ENCODE measurements at places on chromosomes 16 and 17. TPM values are rescaled to one million over a fixed set of nuclear protein-coding genes. Genes with fewer than 3 reads are reported as not detected.

DNA sequence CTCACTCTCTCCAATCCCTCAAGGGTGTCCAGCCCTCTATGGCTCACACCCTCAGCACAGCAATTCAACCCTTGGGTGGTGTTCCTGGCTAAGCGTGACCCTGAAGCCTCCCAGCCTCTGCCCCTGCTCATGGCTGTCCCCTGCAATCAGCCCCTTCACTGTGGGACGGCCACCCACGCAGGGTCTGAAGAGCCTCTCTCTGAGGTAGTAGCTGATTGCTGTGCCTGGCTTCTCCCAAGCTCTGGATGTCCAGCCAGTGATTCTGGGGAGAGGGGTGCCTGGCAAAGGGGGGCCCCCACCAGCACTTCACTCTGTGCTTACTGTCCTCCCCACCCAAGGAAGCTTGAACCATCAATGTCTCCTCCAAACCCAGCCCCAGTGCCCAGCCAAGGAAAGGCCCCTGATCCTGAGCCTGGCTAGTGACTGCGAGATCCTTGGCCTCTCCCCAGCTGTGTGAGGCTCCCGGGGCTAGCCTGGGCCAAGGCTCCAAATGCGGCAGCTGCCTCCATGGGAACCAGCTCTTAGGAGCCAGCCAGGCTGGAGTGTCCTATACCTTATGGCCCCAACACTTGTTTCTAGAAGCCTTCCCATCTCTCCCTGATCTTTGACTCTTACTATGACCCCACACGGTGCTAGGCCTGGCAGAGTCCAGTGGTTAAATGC, 9.9 kb downstream of the MTSS2 start:
- no peak for DNase-seq

The RAB26 gene
- total RNA-seq: 1.3 TPM

The ABCA6 gene
- total RNA-seq: 0.58 TPM

DNA sequence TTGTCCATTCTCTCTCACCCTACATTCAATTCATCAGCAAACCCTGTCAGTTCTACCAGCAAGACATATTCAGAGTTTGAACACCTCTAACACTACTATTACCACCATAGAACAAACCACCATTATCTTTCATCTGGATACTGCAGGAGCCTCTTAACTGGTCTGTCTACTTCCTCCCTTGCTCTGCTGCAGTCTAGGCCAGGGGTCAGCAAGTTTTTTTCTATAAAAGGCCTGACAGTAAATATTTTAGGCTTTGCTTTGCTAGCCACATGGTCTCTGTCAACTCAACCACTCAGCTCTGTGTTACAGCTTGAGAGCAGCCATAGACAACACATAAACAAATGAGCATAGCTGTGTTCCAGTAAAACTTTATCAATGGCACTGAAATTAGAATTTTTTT, 13.8 kb downstream of the KCTD19 start:
- DNase-seq: no peak

DNA sequence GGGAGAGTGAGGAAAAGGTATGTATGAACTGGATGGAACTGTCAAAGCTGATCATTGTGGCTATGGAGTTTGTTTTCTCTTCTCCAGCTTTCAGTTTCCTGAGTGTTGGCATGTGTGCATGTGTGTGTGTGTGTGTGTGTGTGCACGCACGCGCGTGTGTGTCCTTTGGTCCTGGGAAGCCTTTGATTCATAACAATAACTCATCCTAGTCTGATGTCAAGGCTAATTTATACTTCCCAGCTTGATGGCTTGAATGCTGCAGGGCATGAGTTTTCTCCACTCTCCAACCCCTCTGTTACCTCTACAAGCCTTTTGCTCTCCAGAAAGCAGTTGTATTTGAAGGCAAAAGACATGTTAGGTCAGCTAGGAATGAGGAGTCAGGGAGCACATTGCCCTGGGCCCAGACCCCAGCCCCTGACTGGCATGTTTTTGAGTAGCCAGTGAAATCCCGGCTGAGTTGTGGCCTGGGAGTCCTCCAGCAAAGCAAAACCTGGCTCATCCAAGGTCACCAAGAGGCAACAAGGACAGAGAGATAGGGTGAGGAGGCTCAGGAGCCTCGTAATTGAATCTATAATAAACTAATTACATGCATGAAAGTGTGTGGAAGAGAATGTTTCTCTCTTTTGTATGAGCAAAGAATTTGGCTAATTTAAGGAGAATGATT, 8.9 kb upstream of the CDC42EP4 start:
- DNase-seq: no peak

The CLDN6 gene
- total RNA-seq: 0.12 TPM

The ATXN1L gene
- total RNA-seq: 26.1 TPM

DNA sequence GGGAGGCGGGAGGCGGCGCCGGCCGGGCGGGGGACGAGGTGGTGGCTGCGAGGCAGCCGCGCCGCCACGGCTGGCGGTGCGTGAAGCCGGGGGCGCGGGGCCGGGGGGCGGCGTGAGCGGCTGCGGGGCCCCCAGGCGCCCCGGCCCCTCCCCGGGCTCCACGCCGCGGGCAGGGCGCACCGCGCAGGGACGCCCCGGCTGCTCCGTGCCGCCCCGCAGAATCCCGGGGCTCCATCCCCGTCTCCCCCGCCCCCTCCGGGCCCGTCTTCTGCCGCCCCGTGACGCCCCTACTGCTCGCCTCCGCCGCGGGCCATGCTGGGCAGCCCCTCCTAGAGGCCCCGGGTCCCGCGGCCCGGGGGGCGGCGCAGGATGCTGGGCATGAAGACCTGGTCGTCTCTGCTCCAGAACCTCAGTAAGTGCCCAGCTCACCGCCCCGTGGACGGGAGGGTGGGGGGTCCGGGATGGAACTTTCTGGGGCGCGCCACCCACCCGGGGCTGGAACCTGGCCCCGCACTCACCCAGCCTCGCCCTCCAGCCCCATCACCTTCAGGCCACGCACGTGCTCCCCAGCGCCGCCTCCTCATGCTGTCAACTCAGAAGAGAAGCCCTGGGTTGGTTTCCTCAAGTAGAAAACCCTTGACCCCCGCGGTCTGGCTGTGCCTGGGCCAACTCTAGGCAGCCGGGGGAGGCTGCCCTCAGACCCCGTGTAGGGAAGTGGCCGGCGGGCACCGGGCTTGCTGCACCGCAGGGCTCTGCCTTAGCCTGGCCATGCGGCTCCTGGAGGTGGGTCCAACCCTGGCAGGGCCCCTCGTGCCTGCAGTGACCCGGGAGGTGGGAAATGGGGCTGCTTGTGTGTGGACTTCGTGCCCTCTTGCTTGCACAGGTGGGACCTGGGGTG, 150.2 kb upstream of the GSE1 start:
- DNase-seq: no peak

- DNase-seq: no peak
Measured at GRCh38 chr16:76797457-76797856, 393.5 kb upstream of the MON1B start.

- DNase-seq: no peak
Measured at GRCh38 chr16:57950382-57950781, 20.5 kb downstream of the CNGB1 start.

DNA sequence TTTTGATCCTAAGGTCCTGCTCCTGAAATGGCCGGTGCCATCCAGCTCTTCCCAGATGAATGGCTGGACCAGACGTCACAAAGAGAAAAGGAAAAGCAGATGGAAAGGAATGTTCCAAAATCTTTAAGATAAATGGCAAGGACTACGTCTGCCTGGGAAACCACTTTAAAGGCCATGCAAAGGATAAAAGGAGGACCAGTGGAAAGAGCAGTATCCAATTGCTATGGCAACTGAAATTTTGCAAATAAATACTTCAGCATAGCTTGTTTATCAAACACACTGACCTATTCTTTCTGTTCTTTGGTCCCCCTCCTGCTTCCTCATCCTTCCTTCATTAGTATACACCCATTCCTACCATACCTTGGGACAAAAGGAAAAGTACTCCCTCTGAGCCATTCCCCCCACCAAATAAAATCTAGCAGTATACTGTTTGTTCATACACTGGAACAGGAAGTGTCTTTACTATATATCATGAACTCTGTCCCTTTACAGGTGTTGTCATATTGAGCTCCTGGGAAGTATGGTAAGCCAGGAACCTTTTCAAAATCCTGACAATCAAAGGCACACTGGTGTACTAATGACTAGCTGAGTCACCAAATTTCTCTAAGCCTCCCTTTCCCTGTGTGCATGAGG, 37.2 kb upstream of the NUFIP2 start:
- no peak for DNase-seq

DNA sequence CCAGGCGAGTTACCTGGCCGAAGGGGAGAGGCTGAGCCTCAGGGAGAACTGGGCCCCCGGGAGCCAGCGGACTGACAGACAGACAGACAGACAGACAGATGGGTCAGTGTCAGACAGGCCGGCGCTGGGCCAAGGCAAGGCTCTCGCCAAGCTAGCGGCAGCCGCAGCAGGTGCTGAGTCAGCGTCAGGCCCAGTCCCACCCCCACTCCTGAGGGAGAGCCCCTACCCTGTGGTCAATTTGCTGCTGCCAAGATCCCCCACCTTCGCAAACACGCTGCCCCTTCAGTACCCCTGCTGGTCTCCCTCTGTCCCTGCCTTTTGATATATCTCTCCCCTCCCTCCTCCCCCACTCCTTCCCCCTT, 1.5 kb downstream of the FGF11 start:
- no peak for DNase-seq

- no peak for DNase-seq
Measured at GRCh38 chr16:87060034-87060986, 256.9 kb downstream of the C16orf95 start.

DNA sequence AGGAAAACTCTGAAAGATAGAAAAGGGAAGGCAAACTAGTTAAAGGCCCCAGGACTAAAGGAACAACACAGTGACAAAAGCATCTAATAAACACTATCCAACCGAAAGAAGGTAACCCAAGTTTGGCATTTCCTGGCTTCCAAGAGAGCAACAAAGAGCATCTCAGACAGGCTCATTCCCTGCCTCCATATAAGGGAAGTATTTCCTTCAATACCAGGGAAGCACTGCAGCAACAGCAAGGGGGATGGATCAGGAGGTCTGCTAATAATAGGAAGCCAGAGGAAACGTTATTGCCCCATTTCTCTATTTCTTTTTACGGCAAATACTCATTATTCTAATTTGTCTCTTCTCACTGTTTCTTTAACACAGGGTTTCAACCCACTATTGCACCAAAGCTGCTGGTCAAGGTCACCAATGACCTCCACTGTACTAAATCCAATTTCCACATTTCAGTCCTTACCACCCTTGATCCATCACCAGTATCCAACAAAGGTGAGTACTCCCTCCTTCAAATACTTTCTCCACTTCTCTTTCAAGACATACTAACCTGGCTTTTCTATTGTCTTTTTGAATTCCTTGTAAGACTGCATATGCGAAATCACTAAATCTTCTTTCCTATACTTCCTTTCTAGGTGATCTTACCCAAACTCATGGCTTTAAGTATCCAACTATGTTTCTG, 86.1 kb downstream of the KANSL1 start:
- DNase-seq: no peak

GRCh38 chr16:56932721-56933619, 1.0 kb downstream of the HERPUD1 start:
- DNase-seq: peak; percentile 44

DNA sequence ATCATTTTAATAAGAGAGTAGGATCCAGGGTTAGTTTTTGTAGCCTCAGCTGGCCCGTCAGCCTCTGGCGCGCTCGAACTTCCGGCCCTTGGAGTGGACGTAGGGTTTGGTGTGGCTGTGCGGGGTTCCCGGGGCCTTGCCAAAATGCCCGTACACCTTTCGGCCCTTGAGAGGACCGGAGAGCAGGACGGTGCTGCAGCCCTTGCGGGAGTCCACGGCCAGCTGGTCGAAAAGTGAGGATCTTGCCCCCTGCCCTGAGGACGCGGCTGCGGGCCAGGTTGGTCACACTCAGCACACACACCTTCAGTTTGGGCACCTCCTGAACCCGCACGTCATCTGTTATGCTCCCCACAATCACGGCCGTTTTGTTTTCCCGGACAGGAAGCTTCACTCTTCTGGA, 42.2 kb upstream of the CNTNAP4 start:
- no peak for DNase-seq

The TLCD1 gene
- total RNA-seq: 3.4 TPM

GRCh38 chr17:80008383-80008840, 27.3 kb downstream of the TBC1D16 start:
- no peak for DNase-seq

The DHRS7C gene
- not detected for total RNA-seq

The PRR35 gene
- not detected for total RNA-seq

The BICDL2 gene
- not detected for total RNA-seq

GRCh38 chr17:9360677-9361081, 214.9 kb downstream of the STX8 start:
- no peak for DNase-seq

- DNase-seq: no peak
Measured at GRCh38 chr16:48125888-48126287, 29.9 kb downstream of the ABCC12 start.

- no peak for DNase-seq
Measured at GRCh38 chr17:21288571-21289017, 4.1 kb downstream of the MAP2K3 start.

DNA sequence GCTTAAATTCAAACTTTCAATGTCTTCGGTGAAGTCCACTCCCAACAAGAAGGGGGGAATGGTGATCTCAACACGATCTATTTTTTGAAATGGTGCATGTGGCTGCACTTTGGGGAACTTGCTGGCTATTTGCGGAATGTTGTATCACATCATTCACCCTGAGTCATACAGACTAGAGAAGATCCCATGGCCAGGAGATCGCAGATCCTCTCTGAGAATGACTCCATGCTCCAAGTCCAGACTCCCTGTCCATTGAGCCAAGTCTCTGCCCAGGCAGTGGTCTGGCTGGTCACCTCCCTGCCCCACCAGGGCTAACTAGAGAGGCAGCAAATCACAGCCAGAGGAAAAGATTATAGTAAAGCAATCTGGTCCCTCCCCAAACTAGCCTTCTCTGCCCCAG, 120.6 kb downstream of the XYLT1 start:
- DNase-seq: no peak

DNA sequence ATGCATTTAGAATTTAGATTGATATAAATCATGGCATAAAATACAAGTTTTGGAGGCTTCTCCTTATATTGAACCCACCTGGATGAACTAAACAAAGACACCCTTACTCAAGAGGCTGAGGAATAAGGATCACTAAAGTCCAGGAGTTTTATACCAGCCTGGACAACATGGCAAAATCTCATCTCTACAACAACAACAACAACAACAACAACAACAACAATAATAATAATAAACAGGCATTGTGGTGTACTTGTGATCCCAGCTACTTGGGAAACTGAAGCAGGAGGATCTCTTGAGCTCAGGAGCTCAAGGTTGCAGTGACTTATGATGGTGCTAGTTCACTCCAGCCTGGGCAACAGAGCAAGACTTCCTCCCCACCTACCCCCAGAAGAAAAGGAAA, 558.0 kb downstream of the TOX3 start:
- DNase-seq: no peak

DNA sequence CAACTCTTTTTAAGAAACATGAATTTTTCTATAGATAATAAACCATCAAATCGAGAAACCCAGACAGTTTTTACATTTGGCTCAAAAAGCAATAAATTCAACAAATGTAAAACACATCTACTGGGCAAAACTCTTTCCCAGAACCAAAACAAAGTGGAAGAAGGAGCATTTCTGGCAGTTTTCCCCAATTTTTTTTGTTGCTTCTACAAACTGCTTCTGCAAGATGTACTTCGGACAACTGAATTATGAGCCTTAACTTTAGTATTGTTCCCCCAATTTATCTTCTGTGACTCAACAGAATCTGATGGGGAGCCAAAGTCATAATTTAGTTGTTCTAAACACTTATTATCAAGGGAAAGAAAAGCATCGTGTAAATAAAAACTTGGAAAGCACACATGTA, 1047.2 kb downstream of the CDH11 start:
- DNase-seq: no peak

The KRTAP4-4 gene
- total RNA-seq: not detected

- no peak for DNase-seq
Measured at GRCh38 chr16:64450177-64450576, 671.7 kb downstream of the CDH11 start.

The AANAT gene
- not detected for total RNA-seq

The PYDC1 gene
- not detected for total RNA-seq
